ENCODE measurements at places on chromosomes 2 and 18.

GRCh38 chr2:223503746-223504145 is 98.4 kb downstream of the SCG2 start:
- DNase-seq = no peak

GRCh38 chr2:191867507-191867847 is 20.6 kb upstream of the CAVIN2 start:
- no peak for DNase-seq

GRCh38 chr18:9184998-9185613 is 48.5 kb downstream of the ANKRD12 start:
- DNase-seq = no peak

GRCh38 chr2:159026170-159026569 is 57.7 kb downstream of the TANC1 start:
- no peak for DNase-seq

GRCh38 chr18:36947820-36948348 is 119.0 kb downstream of the KIAA1328 start:
- no peak for DNase-seq

DNA sequence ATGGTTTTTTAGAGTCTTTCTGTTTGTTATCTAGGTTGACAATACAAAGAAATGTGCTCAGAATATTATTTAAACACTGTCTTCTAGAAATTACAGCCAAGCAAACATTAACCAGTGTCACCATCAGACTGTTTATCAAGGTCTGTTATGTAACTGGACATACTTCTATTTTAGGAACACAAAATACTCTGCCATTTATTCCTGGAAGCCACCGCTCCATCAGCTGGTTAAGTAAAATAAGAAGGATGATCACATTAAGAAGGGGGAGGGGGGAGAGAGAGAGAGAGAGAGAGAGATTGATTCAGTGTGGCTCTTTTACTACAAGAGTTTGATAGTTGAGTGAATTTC is 47.9 kb downstream of the MBP start:
- DNase-seq = no peak

GRCh38 chr2:74756356-74756890 is 77.5 kb upstream of the HK2 start:
- no peak for DNase-seq
